ENCODE measurements at places on chromosomes 2 and 18.

GRCh38 chr2:68428746-68429145 is 38.3 kb downstream of the FBXO48 start:
- DNase-seq, result no peak

- DNase-seq, result no peak
Measured at GRCh38 chr2:15275346-15275745, 285.8 kb downstream of the NBAS start.

DNA sequence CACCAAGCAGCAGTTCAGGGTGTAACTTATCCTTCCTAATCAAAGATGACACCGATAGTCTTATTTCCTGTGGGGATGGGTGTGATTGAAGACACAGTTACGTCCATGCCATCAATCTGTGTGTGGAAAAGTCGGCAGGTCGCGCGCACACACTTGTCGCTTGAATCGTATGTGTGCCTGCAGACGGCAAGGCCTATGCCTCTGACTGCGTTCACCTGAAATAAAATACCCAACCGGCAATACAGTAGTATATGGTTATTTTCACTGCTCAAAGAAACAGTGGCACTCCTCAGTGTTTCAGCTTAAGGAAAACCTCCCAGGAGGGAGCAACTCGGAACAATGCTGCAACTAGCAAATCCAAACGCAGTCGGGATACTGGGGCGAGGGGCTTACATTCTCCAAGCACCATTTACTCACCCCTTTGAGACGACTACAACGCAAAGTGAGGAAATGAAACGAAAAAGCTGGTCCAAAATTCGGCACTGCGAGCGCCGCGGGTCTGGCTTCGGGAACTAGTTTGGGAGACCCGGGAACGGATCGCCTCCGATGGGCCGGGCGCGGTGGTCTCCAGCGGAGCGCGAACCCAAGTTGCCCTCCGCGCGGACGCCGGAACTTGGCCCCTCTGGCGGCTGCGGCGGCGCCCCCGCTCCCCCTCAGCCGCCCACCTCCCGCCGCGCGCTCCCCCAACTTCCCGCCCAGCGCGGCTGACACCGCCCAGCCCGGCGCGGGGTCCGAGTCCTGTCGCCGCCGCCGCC is 675 bp downstream of the PRKD3 start:
- peak; percentile 39 for DNase-seq

GRCh38 chr2:19488009-19488691 is 129.7 kb upstream of the OSR1 start:
- DNase-seq, result no peak

DNA sequence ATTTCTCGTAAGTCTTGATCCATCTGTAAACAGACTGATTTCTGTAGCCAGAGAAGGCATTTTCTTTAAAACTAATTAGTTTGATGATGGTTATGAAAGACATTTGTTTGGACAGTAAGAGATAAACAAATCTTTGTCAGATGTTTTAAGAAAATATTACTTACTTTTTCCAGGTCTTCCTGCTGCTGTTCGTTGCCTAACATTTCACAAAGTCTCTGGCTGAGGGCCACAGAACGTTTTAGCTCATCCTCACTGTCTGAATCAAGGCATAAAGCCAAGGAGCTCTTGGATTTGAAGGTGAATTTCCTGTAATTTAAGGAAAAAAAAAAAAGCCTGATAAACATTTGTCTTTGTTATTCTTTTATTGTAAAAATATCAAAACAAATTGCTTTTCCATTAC is 57.8 kb downstream of the VIL1 start:
- DNase-seq, result peak; percentile 21

- peak; percentile 71 for DNase-seq
Measured at GRCh38 chr2:27890924-27891672, 569 bp downstream of the BABAM2 start.

DNA sequence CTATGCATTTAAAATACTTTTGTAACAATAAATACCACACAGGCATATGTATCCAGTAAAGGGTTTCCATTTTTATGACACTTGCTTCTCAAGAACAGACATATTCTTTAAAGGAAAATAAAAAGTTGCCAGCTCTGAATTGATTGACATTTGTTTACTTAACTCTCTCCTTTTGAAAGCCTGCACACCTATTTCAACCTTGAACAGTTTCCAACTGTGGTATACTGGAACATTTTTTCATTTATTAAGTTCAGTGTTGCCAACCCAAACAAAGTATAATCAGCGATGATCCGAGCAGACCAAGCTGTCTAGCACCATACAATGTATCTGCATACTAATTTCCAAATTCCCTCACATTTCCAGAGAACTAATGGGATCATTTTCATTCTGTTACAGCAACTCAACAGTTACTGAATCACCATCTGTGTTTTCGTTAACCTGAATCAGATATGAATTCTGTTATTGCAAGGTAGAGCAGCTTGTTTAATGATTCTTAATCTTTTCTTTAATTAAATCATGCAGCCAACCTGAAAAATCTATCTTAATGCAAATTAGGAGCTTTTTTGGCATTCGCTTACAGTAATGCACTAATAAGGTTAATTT is 725.5 kb upstream of the ZEB2 start:
- DNase-seq, result no peak

DNA sequence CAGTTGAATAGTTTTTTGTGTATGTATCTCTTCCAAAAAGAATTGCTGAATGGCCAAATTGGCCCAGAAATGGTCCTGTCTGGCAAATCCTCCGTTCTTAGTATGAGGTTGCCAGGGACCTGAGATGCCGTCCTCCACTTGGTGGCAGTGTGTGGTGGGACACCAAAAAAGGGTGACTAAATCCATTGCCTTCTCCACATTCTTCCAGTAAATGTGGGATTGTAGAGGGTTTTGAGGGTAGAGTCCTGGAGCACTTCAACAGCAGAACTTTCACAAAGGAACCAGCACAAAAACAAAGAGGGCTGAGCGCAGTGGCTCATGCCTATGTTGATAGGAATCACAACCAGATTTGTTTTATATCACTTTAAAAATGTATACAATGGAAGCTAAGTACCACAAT is 199.9 kb downstream of the BCL2 start:
- DNase-seq, result no peak

DNA sequence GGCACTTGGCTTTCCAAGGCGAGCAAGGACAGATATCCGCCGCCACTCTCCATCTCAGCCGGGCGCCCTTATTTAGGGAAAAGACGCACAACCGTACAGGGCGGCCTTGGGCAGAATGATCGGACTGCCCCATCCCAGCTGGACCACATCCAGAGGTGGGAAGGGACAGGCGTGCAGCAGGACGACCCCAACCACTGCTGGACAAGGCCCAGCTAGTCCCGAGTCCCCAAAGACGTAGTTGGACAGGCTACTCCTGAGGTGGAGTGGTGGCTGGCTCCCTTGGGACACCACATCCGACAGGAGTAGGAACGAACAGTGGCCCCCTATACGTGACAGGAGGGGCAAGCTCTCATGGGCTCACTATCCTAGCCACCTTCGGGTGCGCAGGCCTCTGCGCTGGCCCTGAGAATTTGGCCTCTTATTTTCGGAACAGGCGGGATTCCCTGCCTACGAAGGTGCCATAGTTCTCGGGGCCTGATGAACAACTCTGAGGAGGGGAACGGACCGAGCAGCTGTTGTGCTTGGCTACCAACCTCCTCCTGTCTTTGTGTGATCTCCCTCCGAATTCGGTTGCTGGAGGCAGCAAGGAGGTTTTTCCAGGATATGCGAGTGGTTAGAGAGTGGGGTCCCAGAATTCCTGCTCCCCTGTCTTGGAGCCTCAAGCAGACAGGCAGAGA is 2.3 kb downstream of the FEV start:
- DNase-seq, result no peak
